ENCODE measurements at places on chromosomes 11 and 22. TPM values are rescaled to one million over a fixed set of nuclear protein-coding genes. Genes with fewer than 3 reads are reported as not detected.
A peak's percentile ranks its signal among the peaks of the same experiment; 100 is the strongest.

- no peaks in the 10 kb centered on the region for H3K36me3 ChIP-seq
- no peak for DNase-seq
- H3K27ac ChIP-seq, result no peak overlapping the region
- H3K27me3 ChIP-seq, result peaks cover 4% of the 10 kb centered on the region
Observed at GRCh38 chr11:129260750-129261149, 68.6 kb upstream of the ARHGAP32 start.

GRCh38 chr22:37197451-37198257 lies 9.6 kb upstream of the C1QTNF6 start:
- peak overlapping the region; percentile 94 for H3K27ac ChIP-seq
- H3K4me3 ChIP-seq, result peak overlapping the region; percentile 88
- no peak for DNase-seq
- peaks cover 55% of the 10 kb centered on the region for H3K4me1 ChIP-seq

- H3K27ac ChIP-seq, result peak overlapping the region; percentile 85
- no peaks in the 10 kb centered on the region for H3K27me3 ChIP-seq
- H3K36me3 ChIP-seq, result peaks cover 19% of the 10 kb centered on the region
- peak; percentile 69 for DNase-seq
Observed at GRCh38 chr11:126310200-126310991, 6.5 kb downstream of the DCPS start.

- DNase-seq, result peak; percentile 50
- no peak overlapping the region for H3K27ac ChIP-seq
- H3K36me3 ChIP-seq, result no peaks in the 10 kb centered on the region
- H3K4me1 ChIP-seq, result no peaks in the 10 kb centered on the region
- no peaks in the 10 kb centered on the region for H3K27me3 ChIP-seq
Observed at GRCh38 chr11:87290304-87290922, 252.7 kb downstream of the TMEM135 start.

- no peak overlapping the region for H3K27ac ChIP-seq
- no peaks in the 10 kb centered on the region for H3K36me3 ChIP-seq
- H3K4me3 ChIP-seq, result no peak overlapping the region
- peaks cover 2% of the 10 kb centered on the region for H3K4me1 ChIP-seq
Observed at GRCh38 chr11:44559207-44559939, 6.1 kb upstream of the CD82 start.

GRCh38 chr11:96680211-96681018 lies 290.6 kb downstream of the JRKL start:
- no peaks in the 10 kb centered on the region for H3K4me1 ChIP-seq
- no peak for DNase-seq
- no peaks in the 10 kb centered on the region for H3K27me3 ChIP-seq

SMTNL1 gene
- polyA plus RNA-seq, result 0.47 TPM

- peaks cover 7% of the 10 kb centered on the region for H3K27me3 ChIP-seq
- no peak for DNase-seq
- H3K4me1 ChIP-seq, result no peaks in the 10 kb centered on the region
- H3K27ac ChIP-seq, result no peak overlapping the region
Observed at GRCh38 chr22:49380828-49381114, 446.9 kb downstream of the BRD1 start.

AGBL2 gene
- polyA plus RNA-seq, result 1.1 TPM

DNA sequence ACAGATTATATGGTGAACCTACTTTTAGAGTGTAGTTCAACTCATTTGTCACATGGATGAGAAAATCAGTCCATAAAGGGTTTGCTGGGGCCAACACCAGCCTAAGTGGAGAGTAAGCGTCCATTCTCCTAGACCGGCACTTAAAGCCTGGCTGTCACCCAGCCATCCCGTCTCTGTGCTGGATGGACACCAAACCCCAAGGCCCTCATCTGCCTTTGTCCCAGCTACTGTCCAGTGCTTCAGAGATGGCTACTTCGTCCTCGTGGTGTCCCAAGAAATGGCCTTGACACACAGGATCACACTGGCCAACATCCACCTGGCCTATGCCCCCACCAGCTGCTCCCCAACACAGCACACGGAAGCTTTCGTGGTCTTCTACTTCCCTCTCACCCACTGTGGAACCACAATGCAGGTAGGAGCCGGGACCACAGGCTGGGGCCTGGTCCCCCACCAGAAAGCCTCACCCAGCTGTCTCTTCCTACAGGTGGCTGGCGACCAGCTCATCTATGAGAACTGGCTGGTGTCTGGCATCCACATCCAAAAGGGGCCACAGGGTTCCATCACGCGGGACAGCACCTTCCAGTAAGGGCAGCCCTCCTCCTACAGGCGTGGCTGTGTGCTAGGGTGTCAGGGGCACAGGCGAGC lies 3.5 kb downstream of the ZP1 start:
- no peak for DNase-seq
- peaks cover 5% of the 10 kb centered on the region for H3K27me3 ChIP-seq

DNA sequence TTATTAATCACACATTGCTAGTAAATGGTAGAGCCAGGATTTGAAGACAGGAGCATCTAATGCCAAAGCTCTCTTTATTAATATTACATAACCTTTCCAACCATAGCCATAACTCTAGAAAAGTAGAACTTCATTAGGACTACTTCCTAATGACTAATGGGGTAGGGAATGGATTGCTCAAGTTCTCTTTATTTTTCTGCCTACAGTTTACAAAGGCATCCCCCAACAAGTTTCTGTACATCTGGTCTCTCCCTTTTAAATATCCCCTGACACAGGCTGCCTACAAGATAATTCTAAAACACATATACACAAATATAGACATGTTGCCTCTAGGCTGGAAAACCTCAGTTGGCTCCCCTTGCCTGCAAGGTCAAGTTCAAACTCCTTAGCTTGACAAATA lies 534.9 kb downstream of the SOX6 start:
- no peaks in the 10 kb centered on the region for H3K27me3 ChIP-seq
- H3K4me1 ChIP-seq, result no peaks in the 10 kb centered on the region
- no peak overlapping the region for H3K27ac ChIP-seq
- no peaks in the 10 kb centered on the region for H3K36me3 ChIP-seq
- DNase-seq, result no peak
- no peak overlapping the region for H3K4me3 ChIP-seq

ASRGL1 gene
- 11.2 TPM for polyA plus RNA-seq

- no peaks in the 10 kb centered on the region for H3K36me3 ChIP-seq
- H3K27ac ChIP-seq, result no peak overlapping the region
- no peak for DNase-seq
Observed at GRCh38 chr11:67634366-67635230, 4.9 kb upstream of the NUDT8 start.

- no peak for DNase-seq
- peaks cover 4% of the 10 kb centered on the region for H3K27me3 ChIP-seq
- peak overlapping the region; percentile 64 for H3K27ac ChIP-seq
- no peaks in the 10 kb centered on the region for H3K36me3 ChIP-seq
- H3K4me3 ChIP-seq, result no peak overlapping the region
- H3K4me1 ChIP-seq, result peaks cover 70% of the 10 kb centered on the region
Observed at GRCh38 chr11:13314676-13315394, 37.2 kb downstream of the BMAL1 start.

DNA sequence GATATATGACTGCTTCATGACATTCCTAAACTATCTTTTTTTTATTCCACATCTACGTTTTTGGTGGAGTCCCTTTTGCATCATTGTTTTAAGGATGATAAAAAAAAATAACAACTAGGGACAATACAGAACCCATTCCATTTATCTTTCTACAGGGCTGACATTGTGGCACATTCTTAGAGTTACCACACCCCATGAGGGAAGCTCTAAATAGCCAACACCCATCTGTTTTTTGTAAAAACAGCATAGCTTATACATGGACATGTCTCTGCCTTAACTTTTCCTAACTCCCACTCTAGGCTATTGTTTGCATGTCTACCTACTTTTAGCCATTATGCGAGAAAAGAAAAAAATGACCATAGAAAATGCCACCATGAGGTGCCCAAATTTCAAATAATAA lies 13.2 kb downstream of the MS4A1 start:
- DNase-seq, result no peak
- no peaks in the 10 kb centered on the region for H3K4me1 ChIP-seq
- no peak overlapping the region for H3K4me3 ChIP-seq
- no peaks in the 10 kb centered on the region for H3K36me3 ChIP-seq
- no peak overlapping the region for H3K27ac ChIP-seq
- H3K27me3 ChIP-seq, result peaks cover 8% of the 10 kb centered on the region

- no peak for DNase-seq
- no peak overlapping the region for H3K4me3 ChIP-seq
- H3K4me1 ChIP-seq, result no peaks in the 10 kb centered on the region
- H3K36me3 ChIP-seq, result no peaks in the 10 kb centered on the region
- no peak overlapping the region for H3K27ac ChIP-seq
Observed at GRCh38 chr11:8928981-8929615, 3.6 kb downstream of the C11orf16 start.

DNA sequence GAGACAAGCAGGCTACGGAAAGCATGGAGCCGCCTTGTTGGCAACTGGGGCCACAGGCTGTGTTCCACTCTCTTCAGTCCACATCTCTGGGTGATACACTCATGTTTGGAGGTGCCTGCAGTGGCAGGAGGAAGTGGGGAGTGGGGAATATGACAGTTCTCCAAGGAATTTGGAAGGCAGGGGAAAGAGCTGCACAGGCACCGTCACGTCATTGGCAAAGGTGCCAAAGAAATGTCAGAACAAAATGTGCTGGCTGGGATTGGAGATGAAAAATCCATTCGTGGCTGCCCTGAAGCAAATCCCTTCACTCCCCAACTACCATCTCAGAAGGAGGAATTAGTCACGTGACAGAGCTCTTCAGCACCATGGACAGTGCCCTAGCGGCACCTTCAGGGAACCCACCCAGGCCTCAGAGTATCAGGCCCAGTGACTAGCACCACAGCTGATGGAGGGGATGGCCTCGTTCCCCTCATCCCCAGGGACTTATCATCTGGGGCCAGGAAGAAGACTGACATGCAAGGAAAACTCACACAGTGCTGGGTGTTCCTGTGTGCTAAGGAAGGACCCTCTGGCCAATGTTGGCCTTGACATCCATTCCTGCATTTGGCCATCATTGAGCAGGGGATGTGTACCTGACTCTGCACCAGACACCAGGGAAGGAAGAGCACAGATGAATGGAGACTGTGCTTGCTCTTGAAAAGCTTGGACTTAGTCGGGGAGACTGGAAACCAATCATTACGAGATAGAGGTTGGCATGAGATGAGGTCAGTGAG lies 48.5 kb upstream of the PRDM11 start:
- H3K4me3 ChIP-seq, result no peak overlapping the region
- DNase-seq, result peak; percentile 45
- peaks cover 54% of the 10 kb centered on the region for H3K4me1 ChIP-seq

GALNT18 gene
- 0.93 TPM for polyA plus RNA-seq

- no peaks in the 10 kb centered on the region for H3K27me3 ChIP-seq
- H3K4me1 ChIP-seq, result peaks cover under 1% of the 10 kb centered on the region
- no peak for DNase-seq
- no peak overlapping the region for H3K4me3 ChIP-seq
- no peaks in the 10 kb centered on the region for H3K36me3 ChIP-seq
Observed at GRCh38 chr11:1460396-1460985, 26.1 kb downstream of the MOB2 start.

GRCh38 chr11:113923572-113923971 lies 19.0 kb downstream of the HTR3B start:
- DNase-seq, result no peak
- H3K4me1 ChIP-seq, result no peaks in the 10 kb centered on the region

GRCh38 chr11:78291503-78292108 lies 102.9 kb downstream of the USP35 start:
- H3K36me3 ChIP-seq, result no peaks in the 10 kb centered on the region
- no peak overlapping the region for H3K4me3 ChIP-seq
- no peak overlapping the region for H3K27ac ChIP-seq
- peaks cover 3% of the 10 kb centered on the region for H3K27me3 ChIP-seq
- DNase-seq, result no peak
- H3K4me1 ChIP-seq, result peaks cover 1% of the 10 kb centered on the region

DNA sequence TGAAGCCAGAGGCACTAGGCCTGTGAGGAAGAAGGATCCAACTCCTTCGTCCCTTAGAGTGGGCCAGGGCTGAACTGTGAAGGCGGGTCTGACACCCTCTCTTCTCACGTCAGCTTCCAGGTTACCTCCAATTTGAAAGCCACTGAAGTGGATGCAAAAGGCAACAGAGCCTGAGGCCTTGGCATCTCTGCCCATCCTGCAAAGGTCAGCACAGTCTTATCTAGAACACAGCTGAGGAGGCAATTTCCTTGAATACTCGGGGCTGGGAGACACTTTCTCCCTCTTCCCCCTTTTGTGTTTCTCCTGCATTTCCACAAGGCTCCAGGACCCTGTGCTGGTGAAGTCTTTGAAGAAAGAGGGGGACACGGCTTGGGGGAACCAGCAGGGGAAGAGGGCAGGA lies 91.6 kb upstream of the PAX6 start:
- H3K27me3 ChIP-seq, result peaks cover 3% of the 10 kb centered on the region
- no peaks in the 10 kb centered on the region for H3K36me3 ChIP-seq

Measured in immature natural killer cell (primary cell).